Activated CD8-positive, alpha-beta memory T cell treated with anti-CD3 and anti-CD28 coated beads for 1 hour (primary cell): ENCODE measurements at places on chromosomes 4 and X.

DNA sequence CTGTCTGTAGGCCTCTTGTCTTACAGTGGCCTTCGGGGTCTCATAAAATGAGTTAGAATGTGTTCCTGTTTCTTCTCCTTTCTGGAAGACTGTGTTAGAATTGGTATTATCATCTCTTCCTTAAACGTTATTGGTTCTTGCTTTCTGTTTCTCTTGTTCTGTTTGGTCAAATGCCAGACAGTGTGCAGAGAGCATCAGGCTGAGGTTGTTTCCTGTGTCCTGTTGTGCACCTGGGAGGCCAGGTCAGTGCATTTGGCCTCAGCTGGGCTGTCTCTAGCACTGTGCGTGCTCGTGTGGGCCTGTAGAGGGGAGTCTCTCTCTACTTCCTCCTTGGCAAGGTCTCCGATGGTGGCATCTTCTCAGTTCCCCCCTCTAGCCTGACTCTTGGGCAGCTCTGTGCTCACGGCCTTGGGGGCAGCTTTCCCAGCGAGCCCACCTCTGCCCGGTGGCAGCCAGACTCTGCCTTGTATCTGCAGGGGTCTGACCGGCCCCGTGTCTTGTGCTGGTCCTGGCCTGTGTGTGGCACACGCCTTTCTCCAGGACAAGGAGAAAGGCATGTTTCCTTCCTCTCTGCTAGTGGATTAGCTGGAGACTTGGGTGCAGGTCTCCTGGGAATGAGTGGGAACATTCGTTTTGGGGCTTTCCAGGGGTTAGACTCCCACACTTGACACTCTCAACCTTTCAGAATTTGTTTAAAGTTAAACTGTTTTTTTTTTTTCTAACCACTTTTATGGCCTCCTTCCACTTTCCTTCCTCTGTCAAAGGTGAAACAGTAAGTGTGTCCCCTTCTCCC lies 62.3 kb downstream of the FAM193A start:
- no peak for DNase-seq

DNA sequence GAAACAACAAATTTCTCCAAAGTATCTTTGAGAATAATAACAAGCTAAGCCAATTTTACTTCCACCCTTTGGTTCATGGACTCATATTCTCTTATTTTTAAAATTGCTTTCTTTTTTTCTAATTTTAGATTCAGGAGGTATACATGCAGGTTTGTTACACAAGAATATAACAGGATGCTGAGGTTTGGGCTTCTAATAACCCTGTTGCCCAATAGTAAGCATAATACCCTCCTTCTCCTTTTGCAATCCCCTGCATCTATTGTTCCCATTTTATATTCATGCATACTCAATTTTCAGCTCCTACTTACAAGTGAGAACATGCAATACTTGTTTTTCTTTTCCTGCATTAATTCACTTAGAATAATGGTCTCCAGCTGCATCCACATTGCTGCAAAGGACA lies 202.3 kb upstream of the FSTL5 start:
- no peak for DNase-seq

- no peak for DNase-seq
Measured at GRCh38 chr4:38785901-38786402, 3.2 kb upstream of the TLR10 start.

- no peak for DNase-seq
Measured at GRCh38 chr4:95867919-95868318, 28.0 kb downstream of the PDHA2 start.

DNA sequence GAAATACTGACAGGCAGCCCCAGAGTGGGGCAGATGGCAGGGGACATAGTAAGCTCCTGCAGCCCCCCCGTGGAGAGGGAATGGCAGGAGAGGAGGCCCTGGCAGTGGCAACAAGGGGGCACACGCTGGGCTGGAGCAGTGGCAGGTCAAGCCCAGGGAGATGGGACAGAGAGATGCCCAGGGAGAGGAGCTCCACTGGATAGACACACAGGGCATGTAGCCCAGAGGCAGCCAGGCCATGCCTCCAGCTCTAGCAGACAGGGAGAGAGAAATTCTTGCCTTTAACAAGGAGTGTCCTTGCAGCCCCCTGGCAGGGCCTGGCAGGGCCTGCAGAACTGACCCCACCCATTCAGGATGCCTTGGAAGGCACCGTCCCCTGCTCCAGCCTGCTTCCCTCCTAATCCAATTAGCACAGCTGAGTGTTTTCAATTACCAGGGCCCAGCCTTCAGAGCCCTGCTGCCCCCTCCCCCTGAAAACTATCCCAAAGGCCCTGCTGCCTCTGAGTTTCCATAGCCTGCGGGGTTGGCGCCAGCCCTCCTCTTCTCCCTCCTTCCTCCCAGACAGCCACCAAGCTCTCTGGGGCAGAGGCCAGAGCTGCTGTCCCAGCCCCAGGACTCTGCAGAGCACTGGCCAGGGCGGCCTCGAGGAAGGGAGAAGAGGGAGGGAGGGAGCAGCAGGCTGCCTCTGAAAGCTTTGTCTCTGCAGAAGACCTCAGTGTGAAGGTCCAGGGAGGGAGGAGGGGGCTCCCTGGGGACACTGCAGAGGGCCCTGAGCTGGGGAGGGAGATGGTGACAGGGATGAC lies 12.5 kb downstream of the L1CAM start:
- DNase-seq = no peak

DNA sequence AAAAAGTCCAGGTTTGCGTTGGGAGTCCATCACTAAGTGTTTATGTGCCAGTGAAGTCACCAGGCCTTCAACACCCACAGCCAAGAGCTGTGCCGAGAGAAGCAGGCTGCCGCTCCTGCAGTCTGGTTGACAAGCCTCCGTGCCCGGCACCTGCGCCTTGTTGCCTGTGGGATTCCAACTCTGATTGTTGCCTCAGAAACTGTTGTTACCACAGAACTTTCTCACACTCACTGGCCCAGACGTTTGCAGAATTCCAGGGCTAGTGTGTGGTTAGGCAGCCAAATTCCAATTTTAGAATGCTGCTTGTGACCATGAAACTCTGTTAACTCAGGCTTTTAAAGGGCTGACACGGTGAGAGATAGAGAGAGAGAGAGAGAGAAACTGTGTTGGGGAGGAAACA lies 119.5 kb upstream of the LIMCH1 start:
- DNase-seq = no peak

DNA sequence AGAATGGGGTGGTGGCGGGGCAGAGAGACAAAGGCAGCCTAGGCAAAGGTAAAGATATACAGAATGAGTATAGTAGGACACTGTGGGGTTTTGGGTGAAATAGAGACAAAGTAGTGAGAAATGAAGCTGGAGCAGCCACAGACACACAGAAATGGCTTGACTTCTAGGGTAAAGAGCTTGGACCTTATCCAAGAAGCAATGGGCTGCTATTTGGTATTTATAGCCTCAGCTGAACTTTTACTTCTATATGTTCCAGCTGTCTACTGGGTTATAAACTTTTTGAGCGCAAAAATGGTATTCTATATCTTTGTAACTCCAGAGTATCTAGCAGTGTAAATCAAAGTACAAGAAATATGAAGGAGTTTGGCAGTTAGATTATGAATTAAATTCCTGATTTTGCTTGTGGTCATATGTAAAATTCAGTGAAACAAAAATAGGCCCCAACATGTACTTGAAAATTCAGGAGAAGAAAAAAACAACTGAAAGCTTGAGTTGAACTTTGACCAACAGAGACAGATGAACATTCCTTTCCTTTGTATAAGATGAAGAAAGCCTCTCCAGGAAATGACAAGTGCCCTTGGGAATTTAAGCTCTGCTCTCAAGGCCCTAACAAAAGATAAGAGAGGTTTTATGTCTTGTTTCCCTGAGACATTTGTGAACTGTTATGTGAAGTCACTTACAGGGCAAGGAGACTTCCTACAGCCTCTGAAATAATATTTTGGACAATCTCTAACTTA lies 354.1 kb downstream of the CHIC1 start:
- no peak for DNase-seq

DNA sequence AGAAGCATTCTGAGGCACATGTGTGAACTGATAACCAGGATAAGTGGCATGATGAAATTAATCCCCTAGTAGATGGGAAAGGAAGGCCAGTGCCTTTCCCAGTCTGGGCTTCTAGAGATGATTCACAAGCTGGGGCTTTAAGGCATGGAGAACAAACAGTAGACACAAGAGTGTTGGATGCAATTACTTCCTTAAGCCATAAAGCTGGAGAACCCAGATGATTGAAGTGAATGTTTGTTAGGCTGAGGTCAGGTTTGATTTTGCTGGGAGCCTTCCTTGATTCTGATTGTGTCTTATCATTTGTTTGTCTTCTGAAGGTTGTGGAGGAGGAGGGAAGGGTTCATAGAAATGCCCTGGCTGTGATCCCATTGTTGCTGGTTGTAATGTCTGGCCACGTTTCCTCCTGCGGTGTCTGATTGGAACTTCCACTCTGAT lies 125.2 kb downstream of the NHS start:
- DNase-seq = no peak

GRCh38 chr4:71239365-71239764 lies 99.5 kb upstream of the SLC4A4 start:
- DNase-seq = no peak

DNA sequence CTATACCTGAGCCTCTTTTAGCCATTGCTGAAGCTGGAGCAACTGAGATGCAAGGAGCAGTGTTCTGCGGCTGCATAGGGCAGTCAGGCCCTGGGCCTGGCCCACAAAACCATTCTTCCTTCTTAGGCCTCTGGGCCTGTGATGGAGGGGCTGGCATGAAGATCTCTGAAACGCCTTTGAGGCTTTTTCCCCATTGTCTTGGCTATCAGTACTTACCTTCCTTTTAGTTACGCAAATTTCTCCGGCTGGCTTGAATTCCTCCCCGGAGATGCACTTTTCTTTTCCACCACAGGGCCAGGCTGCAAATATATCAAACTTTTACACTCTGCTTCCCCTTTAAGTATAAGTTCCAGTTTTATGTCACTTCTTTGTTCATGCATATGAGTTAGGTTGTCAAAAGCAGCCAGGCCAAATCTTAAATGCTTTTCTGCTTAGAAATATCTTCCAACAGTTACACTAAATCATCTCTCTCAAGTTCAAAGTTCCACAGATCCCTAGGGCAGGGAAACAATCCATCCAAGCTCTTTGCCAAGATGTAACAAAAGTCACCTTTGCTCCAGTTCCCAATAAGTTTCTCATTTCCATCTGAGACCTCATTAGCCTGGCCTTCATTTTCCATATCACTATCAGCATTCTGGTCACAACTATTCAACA lies 194.4 kb upstream of the PCDH7 start:
- DNase-seq = no peak

GRCh38 chrX:19955306-19955705 lies 35.6 kb downstream of the BCLAF3 start:
- DNase-seq = no peak

GRCh38 chr4:134906404-134907023 lies 704.9 kb upstream of the PABPC4L start:
- DNase-seq = no peak

DNA sequence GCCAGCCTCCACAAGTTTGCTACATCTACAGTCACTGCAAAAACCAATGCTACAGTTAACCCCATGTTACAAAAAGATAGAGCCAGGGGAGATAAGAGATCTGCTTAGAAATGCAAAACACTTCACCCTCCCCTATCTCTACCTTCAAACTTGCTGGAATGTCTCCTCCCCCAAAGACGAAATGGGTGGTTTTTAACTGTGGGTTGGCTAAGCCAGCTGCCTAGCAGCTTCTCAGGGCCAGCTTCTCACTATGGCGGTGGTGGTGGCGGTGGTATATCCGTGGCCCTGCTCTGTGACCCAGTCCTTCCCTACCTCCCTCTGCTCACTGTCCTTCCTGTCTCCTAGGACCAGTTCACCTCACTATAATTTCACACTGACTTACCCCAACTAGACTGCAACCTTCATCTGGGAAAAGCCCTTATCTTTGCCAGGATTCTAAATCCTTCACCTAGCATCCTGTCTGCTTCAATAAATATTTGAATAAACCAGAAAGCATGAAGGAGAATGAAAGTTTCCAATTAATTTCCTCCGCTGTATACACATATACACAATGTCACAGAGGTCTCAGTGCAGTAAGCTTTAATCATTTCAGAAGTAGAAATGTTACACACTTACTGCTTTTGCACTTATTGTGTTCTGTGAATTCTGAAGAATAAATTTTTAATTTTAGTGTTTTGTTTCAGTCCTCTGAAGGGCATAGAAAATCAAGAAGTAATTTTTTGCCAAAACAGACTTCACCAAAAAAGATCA lies 46.3 kb downstream of the SH3KBP1 start:
- no peak for DNase-seq

- no peak for DNase-seq
Measured at GRCh38 chrX:132631579-132632232, 142.9 kb upstream of the MBNL3 start.
